ENCODE measurements at places on chromosomes 4 and X.

GRCh38 chr4:75057369-75057768 is 124.5 kb downstream of the PARM1 start:
- no peak for DNase-seq

DNA sequence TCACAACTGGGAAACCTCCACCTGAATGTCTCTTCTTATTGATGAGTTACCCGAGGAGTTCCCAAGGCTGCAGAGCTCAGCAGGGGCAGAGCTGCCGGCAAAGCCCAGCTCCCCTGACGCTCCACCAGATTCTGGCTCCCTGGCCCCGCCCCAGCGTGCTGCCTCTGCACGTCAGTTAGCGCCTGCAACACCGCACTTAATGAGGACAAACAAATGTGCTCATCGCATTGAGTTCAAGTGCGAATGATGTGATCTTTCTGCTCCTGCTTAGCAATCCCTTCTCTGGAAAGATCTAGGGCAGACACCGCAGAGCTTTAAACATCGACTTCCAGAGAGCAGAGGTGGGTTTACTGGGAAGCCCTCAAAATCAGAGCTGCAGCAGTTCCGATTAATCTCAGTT is 55.5 kb upstream of the FBXW7 start:
- DNase-seq, result peak; percentile 0

GRCh38 chr4:5340991-5341451 is 289.7 kb downstream of the STK32B start:
- no peak for DNase-seq

DNA sequence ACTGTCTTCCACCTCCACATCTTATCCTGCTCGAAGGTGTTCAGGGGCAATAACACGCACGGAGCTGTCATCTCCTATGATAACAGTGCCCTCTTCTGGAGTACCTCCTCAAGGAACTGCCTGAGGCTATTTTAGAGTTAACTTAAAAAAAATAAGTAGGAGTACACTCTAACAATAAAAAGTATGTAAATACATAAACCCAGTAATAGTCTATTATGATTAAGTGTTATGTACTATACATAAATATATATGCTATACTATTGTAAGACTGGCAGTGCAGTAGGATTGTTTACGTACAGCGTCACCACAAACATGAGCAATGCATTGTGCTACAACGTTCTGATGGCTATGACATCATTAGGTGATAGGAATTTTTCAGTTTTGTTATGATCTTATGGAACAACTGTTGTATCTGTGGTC is 34.5 kb upstream of the TLR2 start:
- no peak for DNase-seq

- DNase-seq, result no peak
Observed at GRCh38 chr4:52628974-52629373, 30.1 kb downstream of the USP46 start.

GRCh38 chr4:156792462-156793085 is 179.0 kb downstream of the PDGFC start:
- no peak for DNase-seq

- no peak for DNase-seq
Observed at GRCh38 chrX:100410901-100411801, 1.1 kb upstream of the PCDH19 start.

All from stimulated activated CD8-positive, alpha-beta memory T cell treated with anti-CD3 and anti-CD28 coated beads, Interleukin-7, amount 100 ng/mL, for 4 hours (primary cell).